ENCODE measurements at places on chromosomes 13 and 19.
A peak's percentile ranks its signal among the peaks of the same experiment; 100 is the strongest.

DNA sequence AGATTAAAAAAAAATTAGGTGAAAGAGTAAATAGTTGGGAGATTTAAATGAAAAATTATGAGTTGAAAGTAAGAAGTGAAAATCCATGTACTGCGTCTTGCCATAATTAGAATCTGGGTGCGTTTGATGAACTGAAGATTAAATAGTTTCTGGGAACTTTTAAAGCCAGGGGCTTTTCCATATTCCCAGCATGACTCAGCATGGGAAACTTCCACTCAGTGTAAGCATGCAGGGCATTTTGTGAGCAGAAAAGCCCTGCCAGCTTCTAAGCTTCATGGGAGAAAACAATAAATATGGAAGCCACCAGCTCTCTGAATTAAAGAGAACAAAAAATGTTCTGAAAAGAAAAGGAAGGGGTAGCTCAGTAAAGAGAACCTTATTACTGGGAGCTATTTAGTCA, 62.0 kb upstream of the EDNRB start:
- no peak for DNase-seq

GRCh38 chr19:16070366-16070990, 5.8 kb upstream of the TPM4 start:
- DNase-seq: no peak

DNA sequence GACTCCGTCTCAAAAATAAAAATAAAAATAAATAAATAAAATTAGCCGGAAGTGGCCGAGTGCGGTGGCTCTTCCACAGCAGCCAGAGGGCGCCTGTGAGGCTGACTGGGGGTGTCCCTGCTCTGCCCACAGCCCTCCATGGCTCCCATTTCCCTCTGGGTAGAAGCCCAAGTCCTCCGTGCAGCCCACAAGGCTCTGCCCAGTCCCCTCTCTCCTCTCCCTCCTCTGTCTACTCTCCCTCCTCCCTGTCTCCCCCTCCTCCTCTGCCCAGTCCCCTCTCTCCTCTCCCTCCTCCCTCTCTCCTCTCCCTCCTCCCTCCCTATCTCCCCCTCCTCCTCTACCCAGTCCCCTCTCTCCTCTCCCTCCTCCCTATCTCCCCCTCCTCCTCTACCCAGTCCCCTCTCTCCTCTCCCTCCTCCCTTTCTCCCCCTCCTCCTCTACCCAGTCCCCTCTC, 20.4 kb downstream of the MISP start:
- no peak for DNase-seq

- DNase-seq: no peak
Observed at GRCh38 chr19:42207767-42208271, 9.7 kb downstream of the DEDD2 start.

- DNase-seq: no peak
Observed at GRCh38 chr19:35533201-35533821, at the start of gene GAPDHS. Gene GAPDHS (plus strand): TSS chr19:35533456. CDS start chr19:35533528, 72 bp downstream.

- DNase-seq: no peak
Observed at GRCh38 chr13:41802684-41803444, 158.0 kb downstream of the VWA8 start.

- DNase-seq: no peak
Observed at GRCh38 chr13:40316301-40316700, 350.1 kb downstream of the FOXO1 start.

GRCh38 chr19:28542394-28543243, 670.3 kb downstream of the UQCRFS1 start:
- peak; percentile 1 for DNase-seq

DNA sequence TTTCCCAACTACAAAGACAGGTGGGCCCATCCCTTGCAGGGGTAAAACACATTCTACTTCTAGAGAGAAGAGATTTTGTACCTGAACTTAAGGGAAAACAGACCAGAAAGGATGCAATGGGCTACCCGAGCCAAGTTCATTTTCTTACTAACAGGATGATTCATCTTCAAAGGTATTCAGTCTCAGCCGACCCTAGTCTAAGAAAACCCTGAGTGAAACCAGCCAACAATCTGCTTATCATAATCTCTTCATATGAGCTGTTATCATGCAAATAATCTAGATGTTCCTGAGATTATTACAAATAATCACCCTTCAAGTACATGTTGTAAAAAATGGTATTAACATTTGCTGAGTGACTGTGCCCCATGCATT, 15.6 kb downstream of the PABPC3 start:
- DNase-seq: no peak

DNA sequence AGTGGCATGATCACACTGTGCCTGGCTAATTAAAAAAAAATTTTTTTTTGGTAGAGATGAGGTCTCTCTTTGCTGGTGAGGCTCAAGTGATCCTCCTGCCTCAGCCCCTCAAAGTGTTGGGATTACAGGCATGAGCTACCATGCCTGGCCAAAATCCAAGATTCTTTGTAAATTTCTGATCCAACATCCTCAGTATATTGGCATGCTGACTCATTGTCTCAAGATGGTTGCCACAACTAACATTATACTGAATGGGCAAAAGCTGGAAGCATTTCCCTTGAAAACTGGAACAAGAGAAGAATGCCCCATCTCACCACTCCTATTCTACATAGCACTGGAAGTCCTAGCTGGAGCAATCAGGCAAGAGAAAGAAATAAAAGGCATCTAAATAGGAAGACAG, 100.0 kb downstream of the KLF5 start:
- no peak for DNase-seq

DNA sequence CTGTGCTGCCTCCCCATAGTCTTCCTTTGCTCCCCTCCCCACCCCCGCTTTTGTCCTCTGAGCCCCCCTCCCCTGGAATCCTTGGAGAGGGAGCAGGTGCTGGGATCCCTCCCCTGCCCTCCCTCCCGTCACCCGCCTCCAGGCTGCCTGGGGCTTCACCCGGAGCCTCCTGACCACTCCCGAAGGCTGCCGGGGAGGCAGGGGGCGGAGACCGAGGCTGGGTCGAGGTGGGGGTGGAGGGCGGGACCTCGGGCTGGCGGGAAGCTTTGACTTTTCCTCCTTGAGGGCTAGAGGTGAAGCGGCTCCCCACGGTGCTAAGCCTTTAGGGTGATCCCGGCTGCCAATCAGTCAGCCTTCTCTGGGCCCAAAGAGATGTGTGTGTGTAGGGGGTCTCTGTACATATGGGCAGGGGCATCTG, 1.5 kb downstream of the KMT5C start:
- DNase-seq: no peak

DNA sequence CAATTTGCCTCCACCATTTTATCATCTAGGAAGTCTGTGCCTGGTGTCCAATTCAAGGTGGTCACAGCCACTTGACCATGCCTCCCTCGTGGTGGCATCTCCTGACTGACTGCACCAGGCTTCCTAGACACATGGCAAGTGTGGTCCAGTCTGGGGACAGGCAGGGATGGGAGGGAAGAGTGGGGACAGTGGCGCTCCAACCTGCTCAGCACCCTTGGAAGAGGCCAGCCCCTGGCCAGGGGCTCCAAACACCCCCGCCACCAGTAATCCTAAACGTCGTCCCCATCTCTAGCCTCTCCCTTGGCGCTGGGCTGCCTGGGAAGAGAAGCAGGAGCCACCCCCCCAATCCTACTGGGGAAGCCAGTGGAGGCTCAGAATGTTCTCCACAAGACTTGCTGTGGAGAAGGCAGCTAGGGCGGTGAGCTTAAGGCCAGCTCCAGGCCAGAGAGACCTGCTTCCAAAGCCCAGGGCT, 2.7 kb downstream of the RPL36 start:
- DNase-seq: no peak
